Cardiac muscle cell (in vitro differentiated cells and primary cell): ENCODE measurements at places on chromosomes 4 and X. TPM values are rescaled to one million over a fixed set of nuclear protein-coding genes. Genes with fewer than 3 reads are reported as not detected.

- no peak for DNase-seq
Measured at GRCh38 chrX:153580700-153581386, 18.1 kb downstream of the CCNQ start.

DNA sequence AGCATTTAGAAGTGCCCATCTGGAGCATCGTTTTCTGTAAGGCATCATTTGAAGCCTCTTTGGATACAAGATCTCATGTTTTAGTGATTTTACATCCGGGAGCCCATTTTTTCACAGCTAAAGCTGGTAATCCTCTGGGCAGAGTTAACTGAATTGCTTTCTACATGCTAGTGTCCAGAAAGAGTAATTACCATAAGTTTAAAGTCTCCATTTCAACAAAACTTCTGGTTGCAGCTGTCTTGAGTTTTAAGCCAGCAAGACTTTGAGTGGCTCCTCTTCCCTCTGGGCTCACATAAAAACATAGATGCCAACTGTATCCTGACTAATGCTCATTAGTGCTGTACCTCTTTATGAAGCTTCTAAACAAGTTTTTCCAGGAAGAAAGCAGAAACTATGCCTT, 65.4 kb downstream of the GPRIN3 start:
- DNase-seq = no peak

- no peak for DNase-seq
Measured at GRCh38 chr4:140312100-140312499, 61.3 kb upstream of the SCOC start.

SLITRK4 gene
- polyA plus RNA-seq = 2.0 and 8.5 TPM in 2 replicates

DNA sequence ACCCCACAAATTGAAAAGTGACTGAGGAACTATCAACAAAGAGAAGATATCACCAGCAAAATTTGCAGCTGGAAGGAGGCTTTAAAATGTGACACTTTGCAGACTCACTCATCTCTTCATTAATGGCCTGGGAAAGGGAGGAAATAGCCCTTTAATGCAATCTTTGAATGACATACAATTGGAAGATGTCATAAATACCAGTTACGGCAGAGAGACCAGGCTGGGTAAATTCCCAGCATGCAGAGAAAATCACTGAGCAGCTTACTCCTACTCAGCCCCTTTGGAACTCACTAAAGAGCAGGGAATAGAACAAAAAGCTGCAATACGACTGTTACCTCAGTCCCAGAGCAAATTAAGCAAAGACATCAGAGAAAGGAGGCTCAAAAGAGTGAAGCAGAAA, 238.9 kb downstream of the HS3ST1 start:
- no peak for DNase-seq

GRCh38 chrX:112851806-112852205, 11.2 kb upstream of the AMOT start:
- peak; percentile 8 for DNase-seq

GRCh38 chrX:85828771-85829170, 218.6 kb downstream of the CHM start:
- no peak for DNase-seq

- no peak for DNase-seq
Measured at GRCh38 chr4:1043651-1044468, 32.4 kb downstream of the FGFRL1 start.

DNA sequence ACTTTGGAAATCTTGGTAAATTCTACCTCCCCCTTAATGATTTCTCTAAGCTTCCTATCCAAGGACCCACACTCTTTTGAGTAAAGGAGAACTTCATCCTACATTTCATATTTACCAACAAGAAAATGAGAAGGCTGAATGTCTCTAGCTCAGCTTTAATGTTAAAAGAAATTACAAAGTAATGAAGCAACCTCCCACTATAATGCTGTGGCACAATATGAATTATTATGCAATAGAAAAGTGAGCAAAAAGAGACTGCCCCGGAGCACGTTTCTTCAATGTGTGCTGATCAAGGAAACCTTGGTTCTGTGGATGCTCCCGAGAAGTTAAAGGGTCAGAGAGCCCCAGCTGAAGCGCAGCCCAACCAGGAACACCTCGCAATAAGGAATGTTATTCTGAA, 9.1 kb upstream of the TBC1D1 start:
- DNase-seq = no peak

DNA sequence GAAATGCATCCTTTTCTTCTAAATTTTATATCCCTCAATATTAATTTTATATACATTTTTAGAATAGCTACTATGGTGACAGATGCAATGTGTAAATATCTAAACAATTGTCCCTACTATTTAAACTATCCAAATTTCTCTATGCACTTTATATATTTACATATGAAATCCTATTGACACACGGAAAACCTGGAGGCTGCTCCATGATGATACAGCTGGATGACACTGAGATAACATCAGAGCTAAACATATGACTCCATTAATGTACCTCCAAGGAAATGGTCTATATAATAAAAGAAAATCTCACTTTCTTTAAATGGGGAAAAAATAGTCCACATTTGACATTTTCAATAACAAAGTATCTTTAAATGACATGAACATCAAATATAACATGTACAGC, 43.7 kb downstream of the DDX60 start:
- DNase-seq = no peak

FHIP1A gene
- polyA plus RNA-seq = 0.98 and 3.4 TPM in 2 replicates

DNA sequence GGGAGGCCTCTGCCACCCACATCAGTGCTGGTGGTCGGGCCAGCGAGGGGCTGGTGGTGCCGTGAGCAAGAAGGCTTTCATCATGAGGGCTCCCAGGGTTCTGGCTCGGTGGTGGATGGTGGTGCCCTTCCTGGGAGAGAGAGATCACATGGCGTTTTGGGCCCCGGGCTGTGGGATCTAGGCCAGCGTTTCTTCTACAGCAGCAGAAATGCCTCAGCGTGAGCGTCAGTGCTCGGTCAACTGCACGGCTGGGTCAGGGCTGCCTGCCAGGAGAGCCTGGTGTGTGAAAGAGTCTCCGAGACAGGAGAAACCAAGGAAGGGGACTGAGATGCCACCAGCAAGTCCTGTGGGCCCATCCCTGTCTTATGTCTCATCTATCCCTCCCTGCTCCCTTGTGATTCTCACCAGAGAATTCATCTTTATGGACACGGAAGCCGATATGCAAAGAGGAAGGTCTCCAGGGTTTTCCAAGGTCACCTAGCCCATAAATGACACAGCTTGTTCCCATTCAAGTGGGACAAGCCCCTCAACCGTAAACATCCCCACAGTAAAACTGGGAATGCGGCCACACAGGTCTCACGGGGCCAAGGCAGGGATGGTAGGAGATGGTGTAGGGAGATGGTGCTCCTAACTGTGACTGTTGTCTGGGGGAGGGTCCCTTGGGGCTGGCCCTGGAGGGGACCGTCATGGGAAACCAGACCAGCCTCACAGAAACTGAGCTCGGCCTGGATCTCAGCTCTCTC, 99.2 kb downstream of the SORCS2 start:
- peak; percentile 25 for DNase-seq

GRCh38 chr4:78059524-78059889, 2.4 kb downstream of the FRAS1 start:
- DNase-seq = peak; percentile 90

DNA sequence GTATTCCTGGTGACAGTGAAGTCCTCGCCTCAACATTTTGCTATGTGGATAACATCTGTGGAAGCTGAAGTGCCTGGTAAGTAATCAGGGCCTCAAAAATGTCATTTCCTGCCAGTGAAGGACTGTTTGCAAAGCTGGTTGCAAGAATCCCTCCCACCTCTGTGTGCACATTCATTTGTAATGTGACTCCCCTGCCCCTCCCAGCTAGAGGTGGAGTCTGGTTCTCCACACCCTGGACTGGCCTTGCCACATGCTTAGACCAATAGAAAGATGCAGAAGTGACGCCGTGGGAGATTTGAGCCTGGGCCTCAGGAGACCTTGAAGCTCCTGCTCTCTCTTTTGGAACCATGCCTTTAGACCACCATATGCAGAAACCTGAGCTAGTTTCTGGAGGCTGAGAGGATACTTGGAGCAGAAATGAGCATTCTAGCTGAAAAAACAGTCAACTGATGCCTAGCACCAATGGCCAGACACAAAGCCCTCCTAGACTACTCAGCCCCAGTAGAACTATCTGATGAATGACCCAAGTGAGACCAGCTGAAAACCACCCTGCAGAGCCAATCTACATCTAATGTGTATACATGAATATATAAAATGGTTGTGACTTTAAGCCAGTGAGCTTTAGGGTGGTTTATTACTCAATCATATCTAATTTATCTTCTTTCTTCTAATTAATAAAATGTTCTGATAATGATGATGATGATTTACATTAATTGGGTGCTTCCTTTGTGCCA, 47.8 kb upstream of the CRMP1 start:
- DNase-seq = peak; percentile 41

DNA sequence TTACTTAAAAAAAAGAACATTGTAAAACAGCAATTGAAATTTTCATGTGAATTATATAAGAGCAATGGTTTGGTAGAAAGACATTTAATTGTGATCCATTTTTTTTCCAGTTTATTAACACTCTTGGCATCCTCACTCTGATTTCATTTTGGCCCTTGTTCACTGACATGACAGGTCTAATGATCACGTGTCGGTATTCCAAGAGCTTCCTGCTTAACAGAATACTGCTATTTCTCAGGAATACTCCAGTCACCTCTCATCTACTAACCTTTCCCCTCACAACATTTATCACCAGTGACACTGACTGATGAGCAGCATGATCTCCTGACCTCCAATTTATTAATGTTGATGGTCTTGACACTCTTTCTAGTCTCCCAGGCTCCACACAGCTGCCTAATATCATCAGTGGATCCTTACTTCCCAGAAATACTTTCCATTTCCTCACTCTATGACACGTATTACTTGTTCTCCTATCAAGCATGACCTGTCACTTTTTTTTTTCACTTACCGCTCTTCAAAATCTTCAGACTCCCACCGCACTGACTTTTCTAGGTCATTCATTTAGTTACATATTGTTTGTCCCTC, 847.8 kb upstream of the SLIT2 start:
- DNase-seq = no peak

DNA sequence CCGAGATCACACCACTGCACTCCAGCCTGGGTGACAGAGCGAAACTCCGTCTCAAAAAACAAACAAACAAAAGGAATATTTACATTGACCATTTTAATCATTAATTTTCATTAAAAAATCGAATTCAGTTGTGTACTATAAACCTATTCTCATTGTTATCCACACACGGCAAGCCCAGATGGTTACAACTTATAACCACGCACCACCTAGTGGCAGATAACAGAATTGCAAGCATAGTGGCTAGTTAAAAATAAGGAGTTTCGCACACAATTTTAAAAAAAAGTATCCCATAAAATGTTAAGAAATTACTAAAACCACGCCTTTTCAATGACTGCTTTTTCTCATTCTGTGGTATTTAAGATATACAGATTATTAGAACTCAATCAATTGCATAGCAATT, 25.4 kb downstream of the MBNL3 start:
- DNase-seq = no peak

GRCh38 chr4:152258804-152259708, 276.8 kb downstream of the FBXW7 start:
- DNase-seq = no peak

- no peak for DNase-seq
Measured at GRCh38 chr4:138275216-138275615, 33.1 kb upstream of the SLC7A11 start.

TCEAL7 gene
- polyA plus RNA-seq = 7.9 and 9.0 TPM in 2 replicates

DNA sequence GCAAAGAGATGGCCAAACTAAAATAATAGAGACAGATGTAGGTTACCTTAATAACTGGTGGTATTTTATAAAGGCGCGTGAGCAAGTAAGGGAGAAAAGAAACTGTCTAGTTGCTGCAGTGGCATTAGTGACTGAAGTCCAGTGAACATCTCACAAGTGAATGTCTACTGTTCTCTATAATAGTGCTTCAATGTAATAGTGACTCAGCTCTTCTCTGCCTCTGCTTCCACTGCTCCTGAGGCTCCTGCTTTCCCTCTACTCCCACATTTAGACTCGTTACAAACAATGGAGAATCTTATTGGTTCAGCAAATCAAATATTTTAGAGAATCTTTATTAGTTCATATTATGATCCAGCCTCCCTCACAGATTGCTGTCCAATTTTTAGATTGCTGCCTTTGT, 779.1 kb upstream of the HTR2C start:
- no peak for DNase-seq

TMEM154 gene
- polyA plus RNA-seq = 0.21 and 1.0 TPM in 2 replicates
